Sigmoid colon (tissue), 7 donors: ENCODE measurements at places on chromosomes 12 and 14. TPM values are rescaled to one million over a fixed set of nuclear protein-coding genes. Genes with fewer than 3 reads are reported as not detected.

Gene GPR137C
- 0.68 TPM for total RNA-seq

DNA sequence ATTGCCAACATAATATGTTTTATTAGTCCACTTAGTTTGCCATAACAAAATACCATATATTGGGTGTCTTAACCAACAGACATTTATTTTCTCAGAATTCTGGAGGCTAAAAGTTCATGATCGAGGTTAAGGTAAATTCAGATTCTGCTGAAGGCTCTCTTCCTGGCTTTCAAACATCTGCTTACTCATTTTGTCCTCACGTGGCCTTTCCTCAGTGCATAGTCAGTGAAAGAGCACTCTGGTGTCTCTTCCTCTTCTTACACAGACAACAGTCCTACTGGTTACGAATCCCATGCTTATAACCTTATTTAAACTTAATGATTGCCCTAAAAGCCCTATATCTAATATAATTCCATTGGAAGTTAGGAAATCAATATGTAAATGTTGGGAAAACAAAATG, 479.7 kb downstream of the FSCB start:
- DNase-seq = no peak

Gene OR4Q3
- not detected for total RNA-seq

- no peak for DNase-seq
Observed at GRCh38 chr14:103099081-103099732, 4.7 kb downstream of the EXOC3L4 start.

Gene PTPN21
- 19.7 TPM for total RNA-seq

DNA sequence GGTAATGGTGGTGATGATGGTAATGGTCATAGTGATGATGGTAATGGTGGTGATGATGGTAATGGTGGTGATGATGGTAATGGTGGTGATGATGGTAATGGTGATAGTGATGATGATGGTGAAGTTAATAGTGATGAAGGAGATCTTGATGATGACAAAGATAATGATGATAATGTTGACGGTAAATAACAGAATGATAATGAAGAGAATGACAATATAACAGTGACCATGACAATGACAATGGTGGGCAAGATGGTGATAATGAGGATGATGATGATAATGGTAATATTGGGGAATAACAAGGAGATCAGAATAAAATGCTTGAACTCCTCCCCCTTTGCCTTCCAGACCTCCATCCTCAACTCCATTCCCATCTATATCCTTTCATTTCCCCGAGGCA, 233.3 kb upstream of the SFSWAP start:
- DNase-seq = no peak

DNA sequence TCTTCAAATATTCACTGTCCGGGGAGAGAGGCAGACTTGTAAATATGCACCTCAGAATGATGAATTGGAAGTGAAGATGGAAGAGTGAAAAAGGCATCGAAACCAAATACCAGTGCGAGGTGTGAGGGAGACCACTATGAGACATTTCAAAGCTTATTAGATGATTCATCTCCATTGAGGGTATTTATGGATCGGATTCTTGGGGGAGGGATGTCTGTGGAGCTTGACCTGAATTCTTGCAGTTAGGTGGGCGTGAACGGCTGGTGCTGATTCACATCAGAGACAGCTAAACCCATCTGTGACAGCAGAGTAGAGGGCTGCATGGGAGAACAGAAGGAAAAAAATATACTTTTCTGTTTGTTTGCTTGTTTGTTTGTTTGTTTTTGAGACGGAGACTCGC, 677.2 kb downstream of the AACS start:
- DNase-seq = no peak

DNA sequence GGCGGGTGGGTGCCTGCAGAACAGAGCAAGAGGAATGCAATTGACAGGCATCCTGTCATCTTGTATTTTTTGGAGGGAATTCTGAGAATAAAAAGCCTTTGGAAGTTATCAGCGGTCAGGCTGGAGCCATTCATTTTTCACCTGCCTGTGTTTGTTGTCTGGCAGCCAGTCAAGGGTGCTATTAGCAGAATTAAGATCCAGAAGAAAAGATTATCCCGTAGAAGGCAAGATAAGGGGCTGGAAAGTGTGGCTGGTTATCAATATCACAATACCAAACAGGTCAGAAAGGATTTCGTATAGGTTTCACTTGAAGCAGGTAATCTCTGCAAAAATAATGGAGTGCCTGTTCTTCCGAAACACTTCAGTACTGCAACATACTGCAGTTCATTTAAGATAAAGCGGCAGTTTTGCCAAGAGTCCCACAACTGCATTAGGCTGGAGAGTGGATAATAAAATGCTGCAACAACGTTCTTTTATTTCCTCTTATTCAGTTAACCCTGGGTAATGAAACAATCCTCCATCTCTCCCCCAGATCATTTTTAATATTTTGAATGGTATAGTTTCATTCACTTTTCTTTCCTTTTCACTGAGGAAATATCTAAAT, 171.2 kb upstream of the CDKN3 start:
- DNase-seq = no peak

Gene LRRK2
- total RNA-seq = 26.4 TPM

DNA sequence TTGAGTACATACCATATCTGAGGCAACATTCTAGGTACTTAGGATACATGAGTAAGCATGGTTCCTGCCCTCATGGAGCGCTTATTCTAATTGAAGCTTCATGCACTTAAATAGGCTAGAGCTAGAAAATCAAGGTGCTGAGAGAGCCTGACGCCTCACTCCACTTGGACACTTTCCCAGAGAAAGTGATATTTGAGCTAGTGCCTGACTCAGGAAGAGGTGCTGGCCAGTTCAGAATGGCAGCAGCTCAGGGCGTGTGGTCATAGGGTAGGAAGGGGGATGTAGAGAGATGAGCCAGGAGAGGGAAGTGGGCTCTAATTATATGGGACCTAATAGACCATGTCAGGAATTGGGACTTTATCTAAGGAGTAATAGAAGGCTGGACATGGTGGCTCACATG, 33.3 kb downstream of the TULP3 start:
- DNase-seq = peak; percentile 25

Gene OR4E2
- not detected for total RNA-seq

DNA sequence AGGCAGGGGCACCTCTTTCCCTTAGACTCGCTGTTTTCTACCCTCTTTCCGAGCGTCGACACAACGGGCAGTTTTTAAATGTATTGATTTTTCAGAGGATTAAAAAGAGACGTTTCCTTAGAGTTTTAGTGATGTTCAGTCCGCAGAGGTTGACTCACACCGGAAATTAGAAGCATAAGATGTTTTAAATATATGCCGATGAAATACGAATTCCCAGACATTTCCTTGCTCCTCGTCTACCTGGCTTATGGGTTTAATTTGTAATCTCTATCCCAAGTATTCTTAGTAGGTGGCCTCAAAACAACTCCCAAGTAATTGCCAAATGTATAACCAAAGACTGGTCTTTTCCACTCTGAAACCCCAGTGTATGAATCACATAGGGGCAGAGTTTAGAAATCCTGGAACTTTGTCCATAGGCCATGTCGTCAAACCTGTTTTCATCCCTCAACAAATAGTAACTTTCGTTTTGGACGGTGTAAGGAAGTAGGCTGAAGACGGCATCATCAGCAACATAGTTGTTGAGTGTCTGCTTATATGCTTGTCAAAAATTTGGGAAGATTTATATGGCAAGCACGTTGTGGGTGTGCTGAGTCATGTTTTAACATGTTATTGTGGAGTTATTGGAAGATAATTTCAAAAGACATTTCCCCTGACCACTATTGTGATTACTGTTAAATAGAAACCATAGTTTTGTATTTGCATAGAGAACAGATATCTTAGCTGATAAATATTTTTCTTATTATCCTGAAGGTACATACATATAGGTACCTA, 824 bp downstream of the TBK1 start:
- DNase-seq = no peak

GRCh38 chr14:38201137-38201828, 6.4 kb upstream of the SSTR1 start:
- no peak for DNase-seq

GRCh38 chr14:71620401-71620800, 311.8 kb upstream of the RGS6 start:
- DNase-seq = no peak

Gene RFX4
- total RNA-seq = not detected

Gene GMFB
- total RNA-seq = 33.0 TPM

DNA sequence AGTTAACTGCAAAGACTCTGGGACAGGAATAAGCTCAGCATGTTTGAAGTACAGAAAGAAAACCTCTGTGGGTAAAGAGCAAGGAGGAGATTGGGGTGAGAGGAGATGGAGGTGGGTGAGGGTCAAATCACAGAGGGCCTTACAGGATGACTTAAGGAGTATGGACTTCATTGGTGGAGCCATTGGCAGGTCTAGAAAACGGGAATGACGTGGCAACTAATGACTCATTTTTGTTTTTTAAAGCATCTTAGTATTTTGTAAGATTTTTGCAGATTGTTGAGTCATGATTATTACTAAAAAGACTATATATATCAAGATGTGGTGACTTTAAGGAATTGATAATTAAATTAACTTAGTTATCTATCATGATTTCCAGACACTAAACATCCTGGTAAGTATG, 18.5 kb downstream of the UTP20 start:
- DNase-seq = no peak

DNA sequence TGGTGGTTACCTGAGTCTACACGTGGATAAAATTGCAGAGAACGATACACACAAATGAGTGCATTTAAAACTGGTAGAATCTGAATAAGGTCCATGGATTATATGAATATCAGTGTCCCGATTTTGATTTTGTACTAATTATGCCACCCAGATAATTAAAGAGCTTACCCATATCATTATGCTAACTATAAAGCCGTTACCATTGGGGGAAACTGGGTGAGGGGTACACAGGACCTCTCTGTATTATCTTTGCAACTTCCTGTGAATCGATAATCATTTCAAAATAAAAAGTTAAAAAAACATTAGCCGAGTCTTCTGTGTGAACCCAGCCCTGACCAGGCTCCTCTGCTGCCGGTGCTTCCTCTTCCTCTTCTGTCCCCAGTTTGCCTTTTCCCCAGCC, 107.1 kb downstream of the SMOC1 start:
- no peak for DNase-seq

- no peak for DNase-seq
Observed at GRCh38 chr12:54068418-54069070, 14.9 kb downstream of the HOXC4 start.

Gene ZFYVE26
- total RNA-seq = 48.7 TPM

DNA sequence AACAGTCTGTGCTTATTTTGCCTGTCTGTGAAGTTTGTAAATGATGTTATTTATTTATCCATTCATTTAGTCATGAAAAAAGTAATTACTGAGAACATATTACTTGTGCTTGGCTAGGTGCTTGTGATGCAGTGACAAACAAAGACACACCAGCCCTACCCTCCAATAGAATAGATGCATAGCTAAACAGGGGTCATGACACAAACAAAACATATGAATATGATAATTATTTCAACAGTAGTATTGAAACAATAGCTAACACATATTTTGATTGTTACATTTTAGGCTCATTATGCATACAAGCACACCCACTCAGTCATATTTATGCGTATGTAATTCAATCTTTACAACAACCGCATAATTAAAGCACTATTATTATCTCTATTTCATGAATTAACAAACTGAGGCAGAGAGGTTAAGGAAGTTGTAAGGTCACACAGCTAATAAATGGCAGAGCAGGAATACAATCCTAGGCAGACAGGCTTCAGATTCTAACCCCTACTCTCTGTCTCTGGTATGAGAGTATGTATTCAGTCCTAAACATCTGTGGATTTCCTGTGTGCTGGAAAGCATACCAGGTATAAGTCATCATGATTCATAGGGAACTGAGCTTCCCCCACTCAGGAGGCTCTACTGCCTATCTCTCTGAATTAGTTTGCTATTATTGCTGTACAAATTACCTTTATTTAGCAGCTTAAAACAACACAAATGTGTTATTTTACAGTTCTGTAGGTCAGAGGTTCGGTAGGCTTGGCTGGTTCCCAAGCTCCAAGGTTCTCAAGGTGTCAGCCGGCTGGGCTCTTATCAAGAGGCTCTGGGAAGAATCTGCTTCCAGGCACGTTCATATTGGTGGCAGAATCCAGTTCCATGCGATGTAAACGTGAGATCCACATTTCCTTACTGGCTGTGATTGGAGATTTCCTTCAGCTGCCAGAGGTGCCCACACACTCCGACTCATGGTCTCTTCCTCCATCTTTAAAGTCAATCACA, 509.4 kb downstream of the GALC start:
- DNase-seq = no peak

Gene GALNT16
- total RNA-seq = 4.3 TPM

- no peak for DNase-seq
Observed at GRCh38 chr14:41062826-41063225, 543.9 kb upstream of the LRFN5 start.

DNA sequence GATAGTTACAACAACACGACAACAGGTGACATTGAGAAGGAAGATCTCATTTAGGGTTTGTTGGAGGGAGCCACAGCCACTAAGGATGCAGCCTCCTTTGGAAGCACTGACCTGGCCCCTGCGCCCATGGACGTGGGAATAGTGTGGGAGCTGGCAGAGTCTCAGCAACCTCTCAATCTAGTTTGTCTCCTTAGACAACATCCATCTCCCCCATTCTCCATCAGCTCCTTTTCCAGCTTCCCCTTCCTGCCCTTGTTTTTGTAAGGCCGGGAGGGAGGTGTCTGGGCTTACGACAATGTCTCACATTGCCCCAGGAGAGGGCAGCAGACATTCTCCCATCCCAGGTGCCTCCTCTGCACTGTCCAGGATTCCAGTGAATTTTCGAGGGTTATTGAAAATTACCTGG, 170.2 kb upstream of the PZP start:
- no peak for DNase-seq

Gene OR6C70
- not detected for total RNA-seq

- DNase-seq = no peak
Observed at GRCh38 chr14:65237941-65238340, 135.6 kb upstream of the MAX start.

- DNase-seq = no peak
Observed at GRCh38 chr14:58108717-58109116, 43.3 kb downstream of the ARMH4 start.
